ENCODE measurements at places on chromosomes 1 and 21.

GRCh38 chr1:15332525-15332924 lies 77.2 kb upstream of the EFHD2 start:
- no peak for DNase-seq

- DNase-seq = no peak
These were observed 9.2 kb downstream of the KCNJ6 start for GRCh38 chr21:37907076-37907475.

GRCh38 chr1:244187310-244187709 lies 136.2 kb downstream of the ZBTB18 start:
- DNase-seq = no peak

GRCh38 chr1:151565502-151566189 lies 25.5 kb downstream of the TUFT1 start:
- no peak for DNase-seq

DNA sequence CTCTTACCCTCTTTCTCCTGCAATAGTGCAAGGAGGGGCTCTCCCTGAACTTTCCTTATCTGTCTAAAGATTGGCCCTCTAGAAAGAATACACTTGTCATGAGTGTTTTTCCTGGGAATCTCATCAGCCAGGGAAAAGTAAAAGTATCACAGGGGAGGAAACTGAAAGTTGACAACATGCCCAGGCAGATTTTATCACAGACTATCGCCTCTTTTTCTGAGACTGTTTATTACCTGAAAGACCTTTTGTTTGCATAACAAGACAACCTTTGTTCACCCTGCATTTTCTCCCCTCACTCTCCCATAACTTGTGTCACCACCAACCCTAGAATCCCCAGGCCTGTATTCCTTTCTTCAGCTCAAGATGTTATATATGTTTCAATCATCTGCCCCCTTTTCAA lies 794.7 kb upstream of the ADAMTS5 start:
- no peak for DNase-seq

DNA sequence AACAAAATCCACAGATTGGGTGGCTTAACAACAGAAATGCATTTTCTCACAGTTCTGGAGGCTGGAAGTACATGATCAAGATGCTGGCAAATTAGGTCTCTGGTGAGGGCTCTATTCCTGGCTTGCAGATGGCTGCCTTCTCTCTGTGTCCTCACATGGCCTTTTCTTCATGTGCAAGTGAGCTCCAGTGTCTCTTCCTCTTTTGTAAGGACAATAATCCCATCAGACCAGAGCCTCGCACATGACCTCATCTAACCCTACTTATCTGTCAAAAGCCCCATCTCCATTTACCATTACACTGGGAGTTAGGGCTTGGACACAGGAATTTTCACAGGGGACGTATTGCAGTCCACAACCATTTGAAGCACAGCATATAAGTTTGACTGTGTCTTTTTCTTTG lies 181.6 kb downstream of the NEGR1 start:
- no peak for DNase-seq

DNA sequence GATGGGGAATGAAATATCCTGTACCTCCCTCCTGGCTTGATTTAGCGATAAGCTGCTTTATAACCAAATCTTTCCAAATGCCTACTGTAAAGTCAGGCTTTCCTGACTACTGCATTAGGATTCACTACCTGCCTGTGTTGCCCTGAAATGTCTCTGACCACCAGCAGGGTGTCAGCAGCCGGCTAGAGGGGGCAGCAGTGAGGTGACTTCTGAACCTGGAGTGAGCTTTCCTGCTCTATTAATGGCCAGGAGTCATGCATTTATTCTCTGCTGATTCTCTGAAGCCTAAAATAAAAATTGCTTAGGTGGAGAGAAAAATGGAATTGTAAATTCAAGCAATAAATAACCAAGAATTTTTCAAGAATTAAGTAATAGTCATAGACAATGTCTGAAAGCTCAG lies 2.5 kb downstream of the BACE2 start:
- peak; percentile 60 for DNase-seq

- peak; percentile 77 for DNase-seq
These were observed 787 bp downstream of the PTGFR start for GRCh38 chr1:78491451-78492071.

- DNase-seq = no peak
These were observed 6.7 kb downstream of the ABCG1 start for GRCh38 chr21:42225571-42226155.

DNA sequence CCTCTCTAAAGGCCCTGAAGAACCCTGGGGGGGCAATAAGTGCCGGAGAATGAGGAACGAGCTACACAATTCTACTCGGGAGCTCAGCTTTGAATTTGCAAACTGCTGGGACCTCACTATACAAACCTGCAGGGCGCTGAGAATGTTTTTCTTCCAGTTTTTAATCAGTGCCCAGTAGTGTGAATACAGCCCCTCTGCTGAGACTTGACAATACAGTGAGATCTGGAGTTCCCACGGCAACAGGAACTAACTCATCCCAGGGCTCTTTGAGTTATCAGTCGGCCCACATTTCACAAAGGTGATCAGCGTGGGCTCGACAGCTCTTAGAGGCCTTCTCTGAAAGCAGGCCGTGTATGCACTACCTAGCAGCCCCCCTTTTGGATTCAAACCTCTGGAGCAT lies 41.7 kb downstream of the TMEM53 start:
- peak; percentile 57 for DNase-seq

DNA sequence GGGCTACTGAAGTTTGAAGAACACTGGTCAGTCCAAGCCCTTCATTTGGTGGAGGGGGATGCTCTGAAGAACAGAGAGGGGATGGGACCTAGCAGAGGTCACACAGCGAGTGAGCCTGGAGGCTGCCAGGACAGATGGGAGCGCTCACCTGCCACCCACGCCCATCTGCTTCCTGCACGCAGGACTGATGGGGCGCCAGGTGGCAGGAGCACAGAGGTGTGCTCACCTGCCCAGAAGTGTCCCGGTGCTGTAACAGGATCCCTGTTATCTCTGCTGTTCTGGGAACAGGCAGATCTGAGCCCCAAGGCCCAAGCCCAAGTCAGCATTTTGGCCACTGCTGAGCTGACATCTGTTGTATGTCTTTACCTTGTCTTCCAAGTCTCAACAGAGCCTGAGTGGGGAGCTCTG lies 40.5 kb downstream of the EPHB2 start:
- no peak for DNase-seq

DNA sequence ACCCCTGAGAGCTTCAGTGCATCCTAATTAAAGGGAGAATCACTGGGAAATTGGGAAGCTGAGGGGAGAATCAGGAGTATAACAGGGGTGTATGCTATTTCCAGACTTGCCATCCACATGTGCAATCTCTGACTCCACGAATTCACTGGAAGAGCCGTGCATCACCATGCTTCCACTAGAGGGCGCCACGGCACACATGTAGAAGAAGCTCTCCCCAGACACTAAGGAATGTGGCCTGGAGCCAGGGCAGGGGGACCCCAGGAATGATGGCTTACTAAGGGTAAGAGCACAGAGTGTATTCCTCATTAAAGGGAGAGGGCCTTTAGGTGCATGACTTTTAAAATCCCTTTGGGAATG lies 81.5 kb downstream of the ABCA4 start:
- peak; percentile 79 for DNase-seq

All from GM23248 (cell line).